Adrenal gland (tissue), 19 donors: ENCODE measurements at places on chromosomes 16 and 17. TPM values are rescaled to one million over a fixed set of nuclear protein-coding genes. Genes with fewer than 3 reads are reported as not detected.

TNS4 gene
- total RNA-seq = not detected

GRCh38 chr17:55409030-55409800, 12.4 kb downstream of the MMD start:
- no peak for DNase-seq

- no peak for DNase-seq
Measured at GRCh38 chr17:4938069-4938491, 1.8 kb downstream of the SLC25A11 start.

GPR139 gene
- total RNA-seq = not detected

GRCh38 chr17:51954232-51954765, 204.2 kb downstream of the CA10 start:
- DNase-seq = no peak

MEOX1 gene
- 0.46 TPM for total RNA-seq

CTRB1 gene
- 1.7 TPM for total RNA-seq

DNA sequence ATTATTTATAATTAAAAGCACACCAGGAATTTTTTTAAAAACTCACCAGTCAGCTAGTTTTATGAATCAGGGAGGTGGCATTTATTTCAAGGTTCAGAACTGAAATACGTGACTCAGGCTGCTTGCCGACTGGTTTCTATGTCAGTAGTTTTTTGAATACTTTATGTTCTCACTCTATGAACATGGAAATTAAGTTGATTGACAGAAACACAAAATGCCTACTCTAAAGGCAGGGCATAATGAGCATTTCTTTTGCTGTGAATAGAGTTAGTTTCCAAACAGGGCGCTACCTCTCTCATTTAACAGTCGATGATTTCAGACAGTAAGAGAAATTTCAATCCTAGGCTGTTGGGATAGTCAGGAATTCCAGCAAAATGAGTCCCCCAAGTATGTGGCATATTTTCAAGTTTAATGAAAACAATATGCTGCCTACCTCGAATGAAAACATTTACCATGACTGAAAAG, 6.7 kb downstream of the HS3ST3B1 start:
- no peak for DNase-seq

GRCh38 chr17:49316889-49317675, 45.0 kb downstream of the ZNF652 start:
- no peak for DNase-seq

DNA sequence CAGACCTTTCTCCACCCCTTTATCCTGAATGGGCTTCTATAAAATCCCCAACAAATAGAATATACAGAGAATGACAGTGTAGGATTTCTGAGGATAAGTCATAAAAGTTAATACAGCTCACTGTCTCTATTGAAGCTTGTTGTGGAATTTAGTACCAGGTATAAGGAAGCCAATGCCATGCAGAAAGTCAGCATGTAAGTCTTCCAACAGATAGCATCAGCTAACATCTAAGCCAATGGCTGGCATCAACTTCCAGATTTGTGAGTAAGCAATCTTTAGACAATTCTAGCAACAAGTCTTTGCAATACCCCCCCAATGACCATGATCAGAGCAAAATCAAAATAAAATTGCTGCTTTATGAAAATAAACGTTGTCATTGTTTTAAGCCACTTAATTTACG, 22.5 kb upstream of the LRRC37A3 start:
- no peak for DNase-seq

- DNase-seq = no peak
Measured at GRCh38 chr17:1807890-1808289, 21.8 kb downstream of the SMYD4 start.

DNA sequence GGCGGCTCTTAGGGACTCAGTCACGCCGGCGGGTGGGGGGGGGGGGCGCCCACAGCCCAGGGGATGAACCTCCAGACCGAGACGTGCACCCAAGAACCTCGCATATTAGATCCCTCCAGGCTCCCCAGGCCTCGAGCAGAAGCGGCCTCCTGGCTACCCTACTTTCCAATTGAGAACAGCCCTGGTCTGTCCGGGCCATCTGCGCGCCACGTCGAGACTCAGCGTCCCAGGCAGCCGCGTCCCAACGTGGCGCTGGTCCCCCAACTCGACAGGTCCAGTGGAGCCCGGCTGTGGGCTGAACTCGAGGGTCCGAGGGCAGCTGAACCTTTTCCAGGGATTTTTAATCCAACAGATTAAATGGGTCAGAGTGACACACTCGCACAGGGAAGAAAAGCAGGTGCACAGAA, 2.3 kb upstream of the IRX3 start:
- no peak for DNase-seq

- no peak for DNase-seq
Measured at GRCh38 chr16:59849716-59850115, 1115.6 kb upstream of the GOT2 start.

ADPRM gene
- 5.1 TPM for total RNA-seq

CHD9 gene
- 75.0 TPM for total RNA-seq

NPTX1 gene
- 20.6 TPM for total RNA-seq

DNA sequence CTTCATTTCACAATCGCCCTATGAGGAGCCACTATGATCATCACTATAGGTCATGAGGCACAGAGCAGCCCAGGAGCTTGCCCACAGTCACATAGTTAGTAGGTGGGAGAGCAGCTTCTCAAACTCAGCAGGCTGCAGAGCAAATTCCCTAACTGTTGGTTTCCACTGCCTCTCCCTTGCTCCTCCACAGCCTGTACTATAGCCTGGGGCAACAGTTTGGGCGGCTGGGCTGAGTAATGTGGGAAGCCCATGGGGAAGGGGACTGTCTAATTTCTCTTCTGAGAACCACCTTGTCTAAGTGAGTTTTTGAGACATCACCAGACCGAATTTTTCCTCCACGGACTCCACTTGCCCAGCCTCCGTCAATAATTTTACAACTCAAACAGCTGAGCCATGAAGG, 73.4 kb upstream of the GPR139 start:
- DNase-seq = no peak

GRCh38 chr16:30965436-30965835, 7.9 kb downstream of the SETD1A start:
- no peak for DNase-seq

DNA sequence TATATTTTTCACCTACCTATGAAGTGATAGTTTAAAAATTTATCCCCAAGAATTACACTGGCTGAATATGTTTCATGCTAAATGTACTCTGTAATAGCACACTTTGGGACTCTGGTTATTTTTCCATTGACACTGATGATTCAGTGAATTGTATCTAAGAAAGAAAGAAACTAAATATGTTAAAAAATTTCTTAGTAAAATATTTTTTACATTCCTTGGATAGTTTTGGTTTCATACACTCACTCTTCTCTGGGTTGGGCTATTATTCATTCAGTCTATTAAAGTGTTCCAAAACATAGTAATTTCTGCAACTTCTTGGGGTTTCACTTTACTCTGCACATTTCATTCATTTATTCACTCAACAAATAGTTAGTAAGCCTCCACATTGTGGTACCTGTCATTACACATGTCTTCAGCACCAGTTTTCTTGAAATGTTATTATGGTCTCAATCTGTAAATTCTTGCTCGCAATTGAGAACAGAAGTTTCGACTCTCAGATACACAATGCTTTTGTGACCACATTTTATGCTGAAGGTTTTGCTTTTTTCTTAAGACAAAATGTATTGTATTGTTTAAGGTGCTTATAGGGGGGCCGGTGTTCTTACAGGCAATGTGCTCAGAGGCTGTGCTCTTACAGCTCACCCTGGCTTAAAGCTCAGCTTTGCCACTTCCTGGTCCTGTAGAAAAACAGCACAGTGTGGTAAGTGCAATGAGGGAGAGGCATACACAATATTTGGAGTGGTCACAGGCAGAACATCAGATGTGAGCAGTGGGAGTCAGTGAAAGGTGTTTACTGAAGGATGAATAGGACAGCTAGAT, 17.4 kb downstream of the CNTNAP4 start:
- DNase-seq = no peak

METRNL gene
- 27.4 TPM for total RNA-seq

DNA sequence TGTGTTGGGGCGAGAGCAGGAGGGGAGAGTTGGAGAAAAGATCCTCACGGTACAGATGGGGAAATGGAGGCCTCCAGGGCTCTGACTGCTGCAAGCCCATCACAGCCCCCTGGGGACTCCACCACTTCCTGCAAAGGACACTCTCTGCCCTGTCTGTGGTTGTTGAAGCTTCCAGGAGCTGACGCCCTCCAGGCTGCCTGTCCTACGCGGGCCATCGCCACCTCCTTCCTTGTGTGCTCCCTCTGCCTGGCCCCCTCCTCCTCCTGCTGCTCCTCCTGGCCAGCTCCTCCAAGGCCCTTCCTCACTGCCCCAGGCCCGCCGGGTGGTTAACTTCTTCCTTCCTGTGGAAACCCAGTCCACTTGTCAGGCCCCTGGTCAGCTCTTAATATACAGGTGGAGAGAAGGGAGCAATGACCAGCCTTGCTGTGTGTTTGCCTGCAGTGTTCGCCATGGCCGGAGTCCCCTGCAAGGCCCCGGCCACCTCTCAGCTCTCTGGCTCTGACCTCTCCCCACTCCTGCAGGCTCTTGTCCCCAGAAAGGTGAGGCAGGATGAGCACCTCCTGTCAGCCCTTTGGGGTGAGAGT, 18.4 kb upstream of the STAC2 start:
- no peak for DNase-seq

CD300LG gene
- total RNA-seq = 1.9 TPM

GOSR1 gene
- total RNA-seq = 33.6 TPM

OTOP3 gene
- not detected for total RNA-seq

DNA sequence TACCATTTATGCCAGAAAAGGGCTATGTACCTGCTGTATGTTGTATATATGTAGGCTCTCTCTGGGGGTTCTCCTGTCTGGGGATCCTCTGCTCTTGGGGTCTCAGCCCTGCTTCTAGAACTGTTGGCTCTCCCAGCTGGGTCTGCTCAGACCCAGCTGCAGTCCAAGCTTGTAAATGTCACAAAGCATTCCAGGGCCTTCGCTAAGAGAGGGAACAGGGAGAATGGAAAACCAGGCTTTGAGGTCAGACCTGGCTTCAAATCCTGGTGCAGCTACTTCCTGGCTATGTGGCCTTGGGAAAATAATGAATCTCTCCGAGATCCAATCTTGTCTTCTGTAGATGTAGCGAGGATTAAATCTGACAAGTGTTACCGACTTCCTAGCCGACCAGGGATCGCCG, 44.0 kb downstream of the NLRP1 start:
- DNase-seq = no peak
